ENCODE measurements at places on chromosomes 12 and 14.

- DNase-seq: peak; percentile 57
These were observed 531 bp upstream of the EML1 start for GRCh38 chr14:99792551-99793212.

DNA sequence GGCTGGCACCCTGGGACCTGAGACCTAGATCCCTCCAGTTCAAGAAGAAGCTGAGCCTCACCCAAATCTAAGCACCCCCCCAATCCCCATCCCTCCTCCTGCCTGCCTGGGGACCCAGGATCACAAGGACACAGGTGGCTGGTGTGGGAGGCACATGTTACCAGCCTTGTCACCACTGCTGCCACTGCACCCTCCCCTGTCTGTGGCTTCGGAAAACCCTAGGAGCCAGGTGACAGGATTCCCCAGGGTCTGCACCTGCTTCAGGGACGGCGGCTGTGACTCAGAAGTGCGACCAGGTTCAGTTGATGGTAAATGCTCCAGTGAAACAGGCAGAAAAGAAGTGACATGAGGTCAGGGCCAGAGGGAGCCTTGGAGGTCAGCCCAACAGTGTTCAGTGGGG is 62.8 kb upstream of the FAM222A start:
- no peak for DNase-seq

GRCh38 chr14:30195941-30196340 is 268.3 kb upstream of the PRKD1 start:
- DNase-seq: no peak

- no peak for DNase-seq
These were observed 44.9 kb downstream of the CHST11 start for GRCh38 chr12:104501660-104502059.

- no peak for DNase-seq
These were observed 1.6 kb downstream of the CD9 start for GRCh38 chr12:6201826-6202225.

DNA sequence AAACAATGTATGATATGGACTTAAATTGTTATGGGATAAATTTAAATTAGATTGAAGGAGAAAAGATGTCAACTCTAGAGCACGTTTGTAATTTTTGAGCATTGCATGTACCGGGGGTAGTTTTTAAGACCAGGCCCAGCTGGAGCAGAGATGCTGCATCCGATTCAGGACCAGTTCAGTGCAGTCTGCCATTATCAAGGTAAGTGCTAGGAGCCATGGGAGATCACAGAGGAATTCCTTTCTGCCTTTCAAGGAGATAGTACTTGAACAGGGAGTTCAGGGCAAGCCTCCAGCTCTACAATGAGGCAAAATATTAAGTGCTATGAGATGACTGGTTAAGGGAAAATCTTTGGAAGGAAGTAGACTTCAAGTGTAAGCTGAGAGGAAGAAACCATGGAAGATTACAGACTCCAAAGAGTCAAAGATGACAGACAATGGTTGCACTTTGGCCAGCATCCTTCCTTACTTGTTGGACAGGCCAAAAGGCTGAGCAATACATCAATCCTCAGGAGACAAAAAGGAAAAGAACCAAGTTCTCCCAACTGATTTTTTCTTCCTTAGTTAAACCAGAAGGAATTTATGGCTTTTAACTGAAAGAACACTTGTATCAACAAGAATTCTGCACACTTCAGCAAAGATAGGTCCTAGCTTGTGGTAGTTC is 113.2 kb upstream of the HIF1A start:
- no peak for DNase-seq

DNA sequence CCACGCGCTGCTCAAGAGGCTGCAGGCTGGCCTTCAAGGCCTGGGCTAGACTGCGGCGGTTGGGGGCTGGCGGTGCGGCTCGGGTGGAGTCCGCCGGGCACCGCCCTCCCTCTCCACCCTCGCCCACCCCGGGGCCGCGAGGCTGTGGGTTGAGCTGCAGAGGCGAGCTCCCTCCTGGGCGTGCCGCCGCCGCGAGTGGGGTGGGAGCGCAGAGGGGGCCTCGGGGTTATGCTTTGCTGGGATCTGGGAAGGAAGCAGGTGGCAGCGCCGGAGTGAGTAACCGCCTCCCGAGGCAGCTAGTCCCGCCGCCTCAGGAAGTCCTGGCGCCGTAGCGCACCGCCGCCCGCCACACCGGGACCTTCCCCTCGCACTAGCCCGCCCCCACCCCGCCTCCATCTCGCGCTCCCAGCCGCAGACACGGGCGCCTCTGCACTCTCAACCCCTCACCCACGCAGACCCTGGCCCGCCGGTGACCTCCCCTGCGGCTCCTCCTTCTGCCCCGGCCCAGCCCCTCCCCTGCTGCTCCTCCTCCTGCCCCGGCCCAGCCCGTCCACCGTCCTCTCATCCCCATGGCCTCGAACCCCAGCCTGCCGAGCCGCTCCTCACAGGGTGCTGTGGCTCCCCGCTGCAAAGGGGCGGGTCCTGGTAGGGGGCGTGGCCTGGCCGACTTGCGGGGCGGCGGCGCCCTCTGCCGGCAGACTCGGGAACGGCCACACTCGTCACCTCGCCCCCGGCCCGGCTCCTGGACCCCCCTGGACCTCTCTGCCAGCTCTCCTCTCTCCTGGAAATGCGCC is 16.6 kb downstream of the TAMALIN start:
- peak; percentile 89 for DNase-seq

- DNase-seq: no peak
These were observed 40.9 kb downstream of the RNF34 start for GRCh38 chr12:121440768-121441167.

DNA sequence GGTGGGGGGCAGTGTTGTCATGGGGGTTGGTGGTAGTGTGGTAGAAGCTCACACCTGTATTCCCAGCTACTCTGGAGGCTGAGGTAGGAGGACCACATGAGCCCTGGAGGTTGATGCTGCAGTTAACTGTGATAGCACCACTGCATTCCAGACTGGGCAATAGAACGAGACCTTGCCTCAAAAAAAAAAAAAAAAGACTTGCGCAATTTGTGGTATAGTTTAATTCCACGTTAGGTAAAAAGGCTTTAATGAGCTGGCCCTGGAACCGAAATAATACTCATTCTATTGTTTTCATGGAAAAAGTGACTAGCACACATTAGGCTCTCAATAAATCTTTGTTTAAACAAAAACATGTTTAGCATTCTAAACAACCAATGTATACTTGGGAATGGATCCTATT is 25.4 kb upstream of the NAP1L1 start:
- DNase-seq: no peak

GRCh38 chr12:118373616-118374015 is 909 bp upstream of the TAOK3 start:
- no peak for DNase-seq

DNA sequence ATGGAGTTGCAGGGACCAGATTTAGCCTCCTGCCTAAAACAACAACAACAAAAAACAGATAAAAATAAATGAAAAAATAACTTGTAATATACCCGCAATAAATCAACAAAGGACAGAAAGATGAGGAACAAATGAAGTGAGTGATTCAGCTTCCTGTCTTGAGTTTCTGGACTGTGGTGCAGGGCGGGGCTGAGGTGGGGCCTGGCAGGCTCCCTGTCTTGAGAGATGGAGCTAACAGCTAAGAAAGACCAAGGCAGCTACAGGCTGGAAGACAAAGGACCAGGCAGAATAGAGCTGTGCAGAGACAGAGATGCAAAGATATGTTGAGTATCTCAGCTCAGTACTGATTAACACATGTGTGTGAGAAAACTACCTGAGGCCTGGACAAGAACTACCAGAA is 879.2 kb downstream of the AACS start:
- no peak for DNase-seq

GRCh38 chr12:119178544-119179334 is at the start of gene HSPB8:
HSPB8 (plus strand) TSS chr12:119178931; CDS start chr12:119179313, 382 bp downstream.
- DNase-seq: peak; percentile 87

GRCh38 chr14:69360438-69361108 is 37.5 kb downstream of the ERH start:
- no peak for DNase-seq

- no peak for DNase-seq
These were observed 73.8 kb downstream of the DRAM1 start for GRCh38 chr12:101951002-101951670.

- no peak for DNase-seq
These were observed 40.9 kb downstream of the OSBPL8 start for GRCh38 chr12:76518699-76519098.

DNA sequence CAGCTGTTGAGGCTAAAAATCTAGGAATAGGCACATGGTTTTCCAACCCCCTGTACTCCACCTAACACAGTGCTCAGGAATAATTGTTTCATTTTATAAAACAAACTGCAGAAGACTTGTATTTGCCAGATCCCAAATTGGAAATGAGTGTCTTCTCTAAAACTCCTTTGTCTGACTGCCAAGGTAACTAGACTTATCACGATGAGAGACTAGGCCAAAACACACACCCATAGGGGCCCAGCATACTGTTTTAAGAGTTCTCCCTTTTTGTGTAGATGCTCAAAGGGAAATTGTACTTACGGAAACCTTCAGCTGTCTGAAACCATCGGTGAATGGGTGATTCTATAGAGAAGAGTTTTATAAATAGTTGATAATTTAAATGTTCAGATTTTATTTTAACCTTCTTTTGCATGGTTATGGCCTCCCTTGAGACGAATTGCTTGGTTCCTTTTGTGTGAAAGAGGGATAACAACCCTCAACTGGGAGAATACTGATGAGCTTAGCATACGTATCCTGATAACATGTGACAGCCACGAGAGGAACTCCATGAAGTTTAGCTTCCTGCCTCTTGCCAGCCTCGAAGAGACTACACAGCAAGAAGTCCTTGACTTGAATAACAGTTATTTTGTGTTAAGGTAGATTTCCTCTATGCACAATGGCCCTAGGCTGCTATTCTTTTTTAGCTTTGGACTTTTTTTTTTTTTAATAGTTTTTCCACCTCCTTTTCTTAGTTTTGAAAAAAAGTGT is 103.3 kb downstream of the PELI2 start:
- DNase-seq: no peak

DNA sequence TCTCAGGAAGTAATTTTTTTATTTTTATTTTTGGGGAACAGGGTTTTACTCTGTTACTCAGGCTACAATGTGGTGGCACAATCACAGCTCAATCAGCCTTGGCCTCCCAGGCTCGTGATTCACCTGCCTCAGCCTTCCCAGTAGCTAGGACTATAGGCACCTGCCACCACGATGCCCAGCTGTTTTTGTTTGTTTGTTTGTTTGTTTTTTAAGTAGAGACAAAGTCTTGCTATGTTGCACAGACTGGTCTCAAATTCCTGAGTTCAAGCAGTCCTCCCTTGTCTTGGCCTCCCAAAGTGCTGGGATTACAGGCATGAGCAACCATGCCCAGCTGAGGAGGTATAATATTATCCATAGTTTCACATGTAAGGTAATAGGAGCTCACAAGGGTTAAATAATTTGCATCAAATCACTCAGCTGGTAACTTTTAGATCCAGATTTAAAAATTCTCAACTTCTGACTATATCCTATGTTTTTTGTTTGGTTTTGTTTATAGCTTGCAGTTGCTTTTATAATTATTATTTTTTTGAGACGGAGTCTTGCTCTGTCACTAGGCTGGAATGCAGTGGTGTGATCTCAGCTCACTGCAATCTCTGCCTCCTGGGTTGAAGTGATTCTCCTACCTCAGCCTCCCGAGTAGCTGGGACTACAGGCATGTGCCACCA is 629.3 kb downstream of the DIO2 start:
- DNase-seq: no peak

GRCh38 chr12:52836042-52836466 is 1.9 kb upstream of the KRT79 start:
- no peak for DNase-seq

DNA sequence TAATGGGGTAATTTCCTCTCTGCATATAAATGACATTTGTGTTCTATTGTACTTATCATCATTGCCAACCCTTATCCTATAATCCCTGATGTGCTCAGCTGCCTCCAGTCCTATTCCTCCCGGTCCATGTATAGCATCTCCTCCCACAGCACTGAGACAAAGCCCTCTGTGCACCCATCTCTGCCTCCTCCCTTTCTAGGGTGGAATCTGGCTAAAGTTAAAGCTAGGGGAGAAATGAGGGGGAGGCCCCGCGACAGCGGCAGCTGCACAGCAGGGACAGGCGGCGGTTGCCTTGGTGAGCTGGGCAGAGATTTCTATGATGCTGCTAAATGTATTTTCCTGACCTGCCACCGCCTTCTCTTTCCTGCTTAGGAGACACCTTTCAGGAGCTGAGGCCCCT is 12.8 kb upstream of the ZDHHC22 start:
- no peak for DNase-seq

DNA sequence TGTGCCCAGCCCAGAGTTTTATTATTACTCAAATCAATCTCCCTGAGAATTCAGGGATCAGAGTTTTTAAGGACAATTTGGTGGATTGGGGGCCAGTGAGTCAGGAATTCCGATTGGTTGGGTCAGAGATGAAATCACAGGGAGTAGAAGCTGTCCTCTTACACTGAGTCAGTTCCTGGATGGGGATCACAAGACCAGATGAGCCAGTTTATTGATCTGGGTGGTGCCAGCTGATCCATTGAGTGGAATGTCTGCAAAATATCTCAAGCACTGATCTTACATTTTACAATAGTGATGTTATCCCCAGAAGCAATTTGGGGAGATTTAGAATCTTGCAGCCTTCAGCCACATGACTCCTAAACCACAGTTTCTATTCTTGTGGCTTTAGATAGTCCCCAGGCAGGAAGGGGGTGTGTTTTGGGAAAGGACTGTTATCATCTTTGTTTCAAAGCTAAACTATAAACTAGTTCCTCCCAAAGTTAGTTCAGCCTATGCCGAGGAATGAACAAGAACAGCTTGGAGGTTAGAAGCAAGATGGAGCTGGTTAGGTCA is 89.1 kb upstream of the CNOT2 start:
- no peak for DNase-seq

DNA sequence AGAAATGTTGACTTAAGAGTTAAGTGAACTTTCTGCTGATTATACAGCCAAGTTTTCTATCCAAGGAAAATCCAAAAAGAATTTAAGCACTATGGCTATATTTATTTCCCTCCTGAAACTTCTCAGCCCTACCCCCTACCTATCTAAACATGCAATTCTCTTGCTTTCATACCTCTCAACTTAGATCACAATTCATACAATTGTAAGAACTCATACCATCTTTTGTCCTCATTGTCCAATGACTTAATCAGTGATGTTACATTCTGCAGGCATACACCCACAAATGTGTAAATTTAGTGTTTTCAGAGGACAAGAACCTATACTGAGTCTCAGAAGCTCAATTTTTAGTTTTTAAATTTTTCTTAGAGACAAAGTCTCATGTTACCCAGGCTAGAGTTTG is 62.1 kb downstream of the ZFC3H1 start:
- no peak for DNase-seq

DNA sequence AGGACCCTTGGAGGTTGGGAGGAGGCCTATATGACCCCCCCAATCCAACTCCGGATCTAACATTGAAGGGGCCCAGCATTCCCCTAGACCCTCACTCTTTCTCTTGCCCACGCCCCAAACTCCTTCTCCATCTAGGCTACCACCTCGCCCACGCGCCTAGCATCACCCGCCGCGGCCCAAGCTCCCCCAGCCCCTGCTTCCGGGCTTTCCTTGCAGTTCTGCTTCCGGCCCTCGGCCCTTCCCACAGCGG is 445 bp downstream of the CERS5 start:
- no peak for DNase-seq

GRCh38 chr12:49190974-49191373 is 2.1 kb upstream of the TUBA1A start:
- no peak for DNase-seq

GRCh38 chr12:2341871-2342270 is 289.1 kb downstream of the CACNA1C start:
- DNase-seq: no peak

GRCh38 chr14:45249856-45250575 is 3.0 kb downstream of the MIS18BP1 start:
- no peak for DNase-seq

All from right hindlimb (tissue), 1 donor.